ENCODE measurements at places on chromosomes 1 and 21. TPM values are rescaled to one million over a fixed set of nuclear protein-coding genes. Genes with fewer than 3 reads are reported as not detected.

LEFTY1 gene
- total RNA-seq = not detected

GRCh38 chr1:115874904-115875303 is 34.0 kb upstream of the NHLH2 start:
- no peak overlapping the region for H3K4me3 ChIP-seq
- H3K27ac ChIP-seq = no peak overlapping the region
- no peak for DNase-seq
- peaks cover 20% of the 10 kb centered on the region for H3K27me3 ChIP-seq
- no peaks in the 10 kb centered on the region for H3K36me3 ChIP-seq

DNA sequence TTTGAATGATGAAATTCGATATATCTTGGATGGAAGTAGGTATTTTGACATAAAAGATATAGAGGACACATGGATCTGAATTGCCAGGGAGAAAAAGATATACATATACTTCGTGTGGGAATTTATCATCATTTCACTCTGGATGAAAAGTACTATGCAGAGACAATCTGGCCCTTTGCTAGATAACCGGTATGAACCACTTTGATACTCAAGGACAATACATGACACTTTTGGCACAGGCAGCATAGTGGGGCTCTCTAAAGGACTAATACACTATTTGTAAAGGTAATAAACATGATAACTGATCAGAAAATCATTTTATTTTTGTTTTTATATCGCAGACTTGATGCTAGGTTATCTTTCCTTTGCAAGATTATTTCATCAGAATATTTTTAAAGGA is 24.2 kb downstream of the JAK1 start:
- no peak overlapping the region for H3K4me3 ChIP-seq
- H3K36me3 ChIP-seq = peaks cover 13% of the 10 kb centered on the region
- H3K27ac ChIP-seq = peak overlapping the region; percentile 34
- no peaks in the 10 kb centered on the region for H3K27me3 ChIP-seq

DNA sequence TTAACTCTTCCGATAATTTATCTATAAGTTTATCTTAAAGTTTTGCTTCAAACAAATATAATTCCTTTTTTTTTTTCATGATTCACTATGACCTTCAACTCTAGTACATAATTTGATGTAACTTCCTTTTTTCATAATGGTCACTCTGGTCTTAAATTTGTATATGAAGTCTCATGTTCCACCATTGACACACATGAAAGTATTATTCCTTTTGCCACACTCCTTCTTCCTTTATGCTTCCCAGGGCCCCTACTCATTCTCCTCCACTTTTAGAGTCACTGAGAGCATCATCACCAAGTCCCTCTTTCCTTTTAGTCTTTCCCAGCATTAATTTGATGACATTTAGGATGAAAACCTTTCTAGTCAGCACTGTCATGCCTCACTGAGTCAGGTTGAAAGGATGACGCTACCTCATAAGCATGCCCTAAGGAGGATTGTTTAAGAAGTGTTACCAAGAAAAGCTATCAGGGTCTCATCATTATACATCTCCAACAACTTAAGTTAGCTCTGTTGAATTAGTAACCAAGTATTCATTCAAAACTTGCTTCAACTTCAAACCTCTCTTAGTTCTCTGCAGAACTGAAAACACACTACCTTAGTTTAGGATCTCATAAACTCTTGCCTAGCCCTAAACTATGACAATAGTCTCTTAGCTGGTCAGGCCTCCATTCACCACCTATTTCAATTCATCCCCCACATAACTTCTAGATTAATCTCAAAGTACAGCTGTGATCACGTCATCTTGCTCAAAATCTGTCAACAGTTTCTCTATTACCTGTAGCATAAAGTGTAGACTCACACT is 14.5 kb downstream of the AUNIP start:
- H3K27me3 ChIP-seq = no peaks in the 10 kb centered on the region
- H3K36me3 ChIP-seq = peaks cover 4% of the 10 kb centered on the region

CHI3L2 gene
- 12.7 TPM for total RNA-seq

All from activated CD4-positive, alpha-beta T cell treated with anti-CD3 and anti-CD28 coated beads for 36 hours (primary cell).